ENCODE measurements at places on chromosomes 5 and 9.

DNA sequence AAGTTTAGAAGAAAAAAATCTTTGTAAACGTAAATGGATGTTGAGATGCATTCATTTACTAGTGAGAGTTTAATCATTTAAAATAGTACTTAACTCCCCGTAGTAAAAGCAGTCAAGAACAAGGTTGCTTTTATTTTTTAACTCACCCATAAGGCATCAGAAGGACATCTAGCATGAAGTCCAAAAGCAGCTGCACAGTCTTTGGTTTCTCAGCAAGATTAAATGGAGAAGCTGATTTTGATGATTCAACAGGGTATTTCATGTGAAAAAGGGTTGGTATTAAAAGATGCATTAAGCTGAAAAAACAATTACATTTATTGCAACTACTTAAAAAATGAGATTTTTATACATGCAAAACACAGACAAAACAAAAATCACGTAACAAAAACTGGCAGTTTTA, 44.0 kb downstream of the ECPAS start:
- DNase-seq: no peak

DNA sequence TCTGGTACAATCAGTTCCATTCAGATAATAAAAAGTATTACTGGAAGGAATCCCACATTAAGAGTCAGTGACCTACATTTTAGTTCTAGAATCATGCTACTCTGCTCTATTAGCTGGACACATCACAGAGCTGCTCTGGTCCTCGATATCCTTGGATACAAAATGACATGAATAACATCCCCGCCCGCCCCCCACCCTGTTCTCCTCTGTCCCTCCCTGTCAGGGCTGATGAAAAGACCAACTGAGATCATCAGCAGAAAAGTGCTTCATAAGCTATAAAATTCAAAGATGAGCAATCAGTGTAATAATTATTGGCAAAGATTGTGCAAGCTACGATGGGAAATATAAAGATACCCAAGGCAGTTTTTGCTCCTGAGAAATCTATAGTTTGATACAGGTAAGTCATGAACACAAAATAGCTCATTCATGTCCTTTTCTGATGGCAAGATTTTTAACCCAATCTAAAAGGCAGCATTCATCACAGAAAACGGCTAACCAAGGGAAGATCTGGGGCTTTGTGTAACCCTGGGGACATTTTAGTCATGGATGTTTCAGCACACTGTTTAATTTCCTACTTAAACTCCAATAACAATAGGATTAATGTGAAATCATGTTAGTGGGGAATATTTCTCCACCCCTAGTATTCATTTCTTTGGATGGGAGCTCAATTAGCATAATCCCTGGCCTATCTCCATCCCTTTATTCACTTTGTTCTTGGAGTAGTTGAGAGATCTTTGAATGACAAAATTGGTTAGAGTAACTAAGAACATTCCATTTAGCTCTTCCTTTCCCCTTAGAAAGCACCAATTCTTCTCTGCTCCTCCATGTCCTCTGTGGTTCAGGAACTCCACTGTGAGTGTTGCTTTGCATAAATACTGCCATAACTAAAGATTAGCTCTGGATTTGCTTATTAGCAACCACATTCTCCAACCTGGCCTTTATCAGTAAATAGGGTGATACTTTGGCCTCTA, 459.4 kb upstream of the GRIA1 start:
- no peak for DNase-seq

DNA sequence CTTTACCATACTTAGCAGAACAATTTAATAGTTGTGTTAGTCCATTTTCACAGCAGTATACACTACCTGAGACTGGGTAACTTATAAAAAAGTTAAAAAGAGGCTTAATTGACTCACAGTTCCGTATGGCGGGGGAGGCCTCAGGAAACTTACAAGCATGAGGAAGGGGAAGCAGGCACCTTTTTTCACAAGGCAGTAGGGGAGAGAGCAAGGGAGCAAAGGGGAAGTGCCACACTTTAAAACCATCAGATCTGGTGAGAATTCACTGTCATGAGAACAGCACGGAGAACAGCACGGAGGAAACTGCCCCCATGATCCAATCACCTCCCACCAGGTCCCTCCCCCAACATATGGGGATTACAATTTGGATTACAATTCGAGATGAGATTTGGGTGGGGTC, 269.9 kb downstream of the MTRR start:
- DNase-seq: no peak

GRCh38 chr9:93907551-93908199, 47.5 kb downstream of the BARX1 start:
- DNase-seq: no peak

- no peak for DNase-seq
Observed at GRCh38 chr5:179258001-179258921, 87.0 kb downstream of the ADAMTS2 start.

DNA sequence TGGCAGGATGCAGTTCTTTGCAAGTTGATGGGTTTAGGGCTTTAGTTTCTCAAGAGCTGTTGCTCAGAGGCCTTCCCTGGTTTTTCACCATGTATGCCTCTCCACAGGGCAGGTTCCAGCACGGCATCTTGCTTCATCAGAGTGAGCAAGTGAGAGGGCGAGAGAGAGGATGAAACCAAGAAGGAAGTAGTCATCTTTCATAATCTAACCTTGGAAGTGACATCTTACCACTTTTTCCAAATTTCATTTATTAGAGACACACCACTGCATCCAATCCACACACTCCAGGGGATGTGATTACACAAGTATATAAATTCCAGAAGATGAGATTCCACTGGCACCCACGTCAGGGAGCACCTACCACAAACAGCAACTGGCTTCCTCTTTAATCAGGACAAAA, 294.4 kb downstream of the MARCHF11 start:
- DNase-seq: no peak

GRCh38 chr9:6552498-6553121, 92.9 kb downstream of the GLDC start:
- DNase-seq: no peak

GRCh38 chr9:5617749-5618148, 11.2 kb upstream of the RIC1 start:
- no peak for DNase-seq

- no peak for DNase-seq
Observed at GRCh38 chr9:75858497-75859092, 31.9 kb upstream of the PCSK5 start.

DNA sequence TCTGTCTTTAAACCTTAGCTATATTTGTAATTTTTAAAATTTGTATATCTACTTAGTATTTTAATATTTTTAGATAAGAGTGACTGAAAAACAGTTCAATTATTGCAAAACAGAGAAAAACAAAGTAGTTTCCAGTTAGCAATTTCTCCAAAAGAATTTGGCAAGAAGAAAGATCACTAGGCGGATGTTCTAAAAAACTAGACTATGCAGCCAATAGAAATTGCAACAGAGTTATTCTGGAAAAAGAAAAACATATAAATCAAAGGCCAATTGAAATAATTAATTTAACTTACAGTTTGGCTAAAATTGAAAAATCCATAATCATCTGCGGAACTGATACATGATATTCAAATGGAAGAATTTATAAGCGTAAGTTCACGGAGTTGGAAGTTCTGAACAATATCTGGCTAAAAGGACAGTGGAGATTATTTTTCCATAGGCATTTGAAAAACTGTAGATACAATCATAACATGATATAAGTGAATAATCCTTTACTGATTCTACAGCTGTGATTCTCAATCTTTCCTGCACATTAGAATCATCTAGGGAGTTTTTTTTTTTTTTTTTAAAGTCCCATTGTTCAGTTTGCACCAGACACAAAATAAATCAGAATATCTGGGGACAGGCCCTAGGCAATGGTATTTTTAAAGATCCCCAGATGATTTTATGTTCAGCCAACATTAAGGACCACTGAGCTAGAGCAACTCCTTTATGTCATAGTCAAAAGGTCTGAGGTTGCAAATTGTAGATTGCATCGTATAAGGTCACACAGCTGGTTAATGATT, 605.1 kb upstream of the DAB2 start:
- no peak for DNase-seq

- DNase-seq: no peak
Observed at GRCh38 chr9:95666785-95667155, 150.0 kb upstream of the PTCH1 start.

- DNase-seq: no peak
Observed at GRCh38 chr5:31208043-31208442, 14.6 kb downstream of the CDH6 start.

DNA sequence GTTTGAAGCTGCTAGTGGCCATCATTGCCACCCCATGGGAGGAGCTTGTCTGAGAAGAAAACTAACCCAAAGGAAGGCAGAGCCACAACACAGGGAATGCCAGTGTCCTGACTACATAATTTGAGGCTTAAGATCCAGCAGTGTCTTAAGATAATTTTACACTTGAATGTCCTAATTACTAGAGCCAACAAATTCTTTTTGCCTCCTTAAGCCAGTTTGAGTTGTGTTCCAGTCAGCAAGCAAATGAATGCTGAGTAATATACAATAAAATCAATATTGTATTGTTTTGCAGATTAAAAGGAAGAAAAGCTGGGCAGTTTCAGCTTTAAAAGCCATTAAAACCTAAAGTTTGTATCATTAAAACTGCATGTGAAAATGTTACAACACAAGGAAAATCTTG, 13.9 kb downstream of the HTR4 start:
- DNase-seq: no peak

- DNase-seq: no peak
Observed at GRCh38 chr9:121822093-121823085, 171.0 kb downstream of the DAB2IP start.

DNA sequence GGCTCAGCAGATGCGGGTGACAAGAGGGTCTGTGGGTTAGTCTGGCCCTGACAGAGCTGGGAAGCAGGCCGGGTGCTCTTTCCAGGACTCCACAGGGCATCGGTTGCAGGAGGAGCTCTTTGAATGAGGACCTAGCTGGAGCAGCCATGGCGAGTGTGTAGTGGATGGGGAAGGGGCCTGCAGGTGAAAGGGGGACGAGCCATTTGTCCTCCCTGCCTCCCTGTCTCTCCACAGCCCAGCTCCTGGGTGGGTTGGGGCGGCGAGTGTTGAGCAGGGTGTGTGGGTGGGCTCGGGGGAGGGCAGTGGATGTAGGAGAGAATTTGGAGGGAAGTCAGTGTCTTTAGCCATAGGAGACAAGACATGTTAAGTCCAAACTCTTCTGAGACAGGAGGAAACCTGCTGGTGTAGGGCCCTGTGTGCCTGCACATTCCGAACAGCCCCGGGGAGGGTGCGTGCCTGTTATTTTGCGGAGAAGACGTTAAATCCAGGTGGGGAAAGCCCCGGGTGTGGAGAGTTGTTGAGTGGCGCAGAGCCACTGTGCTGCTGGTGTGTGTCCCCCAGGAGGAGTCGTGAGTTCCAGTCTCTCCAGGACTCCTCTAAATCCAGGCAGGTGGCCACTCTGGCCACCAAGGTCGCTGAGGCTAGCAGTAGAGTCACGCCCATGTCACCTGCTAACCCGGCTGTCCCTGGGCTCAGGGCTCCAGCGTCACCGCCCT, 73.6 kb downstream of the PSMB7 start:
- no peak for DNase-seq

DNA sequence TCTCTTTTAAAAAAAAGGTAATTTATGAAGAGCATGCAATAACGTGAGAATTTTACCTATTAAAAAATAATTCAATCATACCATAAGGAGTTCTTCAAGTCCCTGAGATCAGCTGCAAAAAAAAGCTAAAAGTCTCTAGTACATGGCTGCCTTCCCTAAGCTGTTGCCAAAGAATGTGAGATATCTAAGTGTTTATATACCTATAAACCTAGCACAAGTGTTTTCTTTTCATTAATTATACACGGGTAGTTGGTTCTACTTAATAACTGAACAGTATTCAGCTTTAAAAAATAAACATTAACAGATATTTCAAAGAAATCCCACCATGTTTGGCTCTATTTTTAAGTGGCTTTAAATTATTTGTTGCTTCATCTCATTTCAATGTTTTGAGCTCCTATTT, 25.9 kb downstream of the FNBP1 start:
- DNase-seq: no peak

- DNase-seq: no peak
Observed at GRCh38 chr5:53361708-53362107, 118.7 kb upstream of the FST start.

- no peak for DNase-seq
Observed at GRCh38 chr9:14994738-14995137, 84.5 kb upstream of the FREM1 start.

- no peak for DNase-seq
Observed at GRCh38 chr5:139494832-139495231, 12.3 kb upstream of the STING1 start.

- no peak for DNase-seq
Observed at GRCh38 chr5:66039701-66040100, 104.4 kb upstream of the SREK1 start.

GRCh38 chr5:89279391-89280036, 396.5 kb upstream of the MEF2C start:
- no peak for DNase-seq

- DNase-seq: no peak
Observed at GRCh38 chr9:69283003-69283402, 42.0 kb upstream of the ENTREP1 start.
